Suppressor macrophage (primary cell): ENCODE measurements at places on chromosomes 2 and 18.
A peak's percentile ranks its signal among the peaks of the same experiment; 100 is the strongest.

DNA sequence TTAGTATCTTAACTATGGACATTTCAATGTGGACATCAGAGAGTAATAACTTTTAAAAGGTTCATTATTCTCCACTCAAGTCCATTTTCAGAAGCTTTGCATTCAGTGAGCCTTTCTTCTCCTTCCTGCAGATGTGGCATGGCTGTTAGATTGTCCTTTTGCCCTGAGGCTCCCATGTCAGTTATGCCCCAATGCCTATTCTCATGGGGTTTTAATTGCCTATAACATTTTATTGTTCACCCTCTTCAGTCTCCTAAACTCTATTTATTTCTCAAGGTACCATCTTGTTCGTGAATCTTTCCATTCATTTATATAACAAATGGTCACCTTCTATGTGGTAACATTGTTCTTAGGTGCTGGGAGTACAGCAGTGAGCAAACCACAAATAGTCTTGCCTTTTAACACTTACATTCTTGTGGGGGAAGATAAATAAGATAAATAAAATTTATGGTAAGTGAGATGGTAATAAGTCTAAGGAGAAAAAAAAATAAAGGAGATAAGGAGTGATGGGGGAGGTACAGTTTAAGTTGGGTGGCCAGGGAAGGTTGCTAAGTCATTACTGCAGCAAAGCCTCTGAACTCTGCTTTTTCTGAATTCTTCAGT, 277.9 kb upstream of the SIX3 start:
- no peak for DNase-seq

GRCh38 chr2:71612581-71613402, 159.4 kb downstream of the DYSF start:
- DNase-seq = no peak

DNA sequence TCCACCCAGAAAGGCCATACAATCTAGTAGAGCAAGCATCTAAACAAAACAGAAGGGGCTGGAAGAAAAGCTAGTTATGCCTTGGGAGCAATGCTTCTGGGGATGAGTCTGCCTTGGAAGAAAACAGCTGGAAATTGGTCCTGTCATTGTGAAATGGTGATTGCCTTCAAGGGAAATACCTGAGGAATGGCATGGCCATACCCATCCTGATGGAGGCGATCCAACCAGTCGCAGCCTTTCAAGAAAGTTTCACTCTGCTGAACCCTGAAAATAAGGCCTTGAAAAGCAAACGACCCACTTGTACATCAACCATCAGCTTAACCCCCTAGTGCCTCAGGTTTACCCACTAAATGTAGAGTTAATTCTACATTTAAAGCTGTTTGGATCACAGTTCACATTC, 72.6 kb upstream of the PID1 start:
- no peak for DNase-seq

DNA sequence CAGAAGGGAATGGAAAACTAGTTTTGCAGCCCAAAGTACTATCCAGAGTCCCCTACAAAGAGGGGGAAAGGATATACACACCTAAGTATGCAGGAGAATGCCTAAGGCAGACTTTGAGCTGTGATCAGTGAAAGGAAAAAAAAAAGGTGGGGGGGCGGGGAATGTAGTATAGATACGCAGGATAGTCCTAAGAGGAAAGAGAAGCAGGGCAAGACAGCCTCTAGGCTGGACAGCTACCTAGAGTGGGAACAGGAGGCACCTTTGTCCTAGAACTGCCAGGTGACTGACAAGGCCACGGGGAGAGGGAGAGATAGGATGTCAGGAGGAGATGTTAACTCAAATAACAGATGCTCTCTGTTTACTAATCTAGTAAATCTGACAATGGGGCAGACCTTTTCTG, 6.0 kb downstream of the REEP1 start:
- DNase-seq = no peak

DNA sequence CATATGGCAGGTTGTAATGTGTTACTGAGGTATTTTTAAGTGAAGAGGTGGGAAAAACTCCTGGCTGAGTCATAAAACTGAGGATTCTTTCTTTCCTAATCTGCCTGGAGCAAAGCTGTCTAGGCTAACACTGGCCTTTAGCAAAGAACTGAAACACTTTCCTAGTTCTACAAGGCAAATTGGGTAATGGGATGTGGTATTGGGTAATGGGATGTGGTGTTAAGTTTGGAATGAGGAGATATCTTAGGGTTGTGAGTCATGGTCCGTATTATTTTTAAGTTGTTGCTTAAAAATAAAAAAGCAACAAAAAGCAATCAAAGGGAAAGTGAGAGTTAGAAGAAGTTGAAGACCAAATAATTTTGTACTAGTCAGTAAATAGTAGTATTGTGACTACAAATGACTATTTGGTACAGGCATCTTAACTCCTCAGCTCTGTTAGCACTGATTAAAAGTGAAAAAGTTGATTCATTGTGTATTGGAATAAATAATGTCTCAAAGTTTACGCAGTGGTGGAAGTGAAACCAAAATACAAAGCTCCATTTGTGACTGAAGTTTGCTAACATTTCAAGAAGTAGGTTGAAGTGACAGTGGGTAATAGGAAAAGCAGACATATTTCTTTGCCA, 216.8 kb downstream of the CAMKMT start:
- peak; percentile 88 for DNase-seq

GRCh38 chr2:18299423-18300212, 260.8 kb downstream of the RDH14 start:
- DNase-seq = no peak

DNA sequence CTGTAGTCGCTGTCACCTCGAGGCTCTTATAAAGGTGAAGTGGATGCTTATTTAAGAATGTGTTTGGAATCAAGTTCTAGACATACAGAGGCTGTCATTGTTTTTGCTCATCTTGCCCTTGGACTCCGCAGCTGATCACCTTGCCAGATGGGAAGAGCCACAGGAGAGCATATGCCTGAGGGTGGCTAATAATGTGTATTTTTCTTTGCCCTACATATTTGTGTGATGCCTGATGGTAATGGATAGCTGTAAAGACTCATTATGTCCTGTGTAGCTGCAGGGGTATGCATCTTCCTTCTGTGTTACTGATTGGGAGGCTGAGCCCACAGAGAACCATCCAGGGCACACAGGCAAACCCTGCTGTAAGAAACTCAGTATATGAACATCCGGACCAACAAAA, 61.7 kb downstream of the PRKCE start:
- no peak for DNase-seq

DNA sequence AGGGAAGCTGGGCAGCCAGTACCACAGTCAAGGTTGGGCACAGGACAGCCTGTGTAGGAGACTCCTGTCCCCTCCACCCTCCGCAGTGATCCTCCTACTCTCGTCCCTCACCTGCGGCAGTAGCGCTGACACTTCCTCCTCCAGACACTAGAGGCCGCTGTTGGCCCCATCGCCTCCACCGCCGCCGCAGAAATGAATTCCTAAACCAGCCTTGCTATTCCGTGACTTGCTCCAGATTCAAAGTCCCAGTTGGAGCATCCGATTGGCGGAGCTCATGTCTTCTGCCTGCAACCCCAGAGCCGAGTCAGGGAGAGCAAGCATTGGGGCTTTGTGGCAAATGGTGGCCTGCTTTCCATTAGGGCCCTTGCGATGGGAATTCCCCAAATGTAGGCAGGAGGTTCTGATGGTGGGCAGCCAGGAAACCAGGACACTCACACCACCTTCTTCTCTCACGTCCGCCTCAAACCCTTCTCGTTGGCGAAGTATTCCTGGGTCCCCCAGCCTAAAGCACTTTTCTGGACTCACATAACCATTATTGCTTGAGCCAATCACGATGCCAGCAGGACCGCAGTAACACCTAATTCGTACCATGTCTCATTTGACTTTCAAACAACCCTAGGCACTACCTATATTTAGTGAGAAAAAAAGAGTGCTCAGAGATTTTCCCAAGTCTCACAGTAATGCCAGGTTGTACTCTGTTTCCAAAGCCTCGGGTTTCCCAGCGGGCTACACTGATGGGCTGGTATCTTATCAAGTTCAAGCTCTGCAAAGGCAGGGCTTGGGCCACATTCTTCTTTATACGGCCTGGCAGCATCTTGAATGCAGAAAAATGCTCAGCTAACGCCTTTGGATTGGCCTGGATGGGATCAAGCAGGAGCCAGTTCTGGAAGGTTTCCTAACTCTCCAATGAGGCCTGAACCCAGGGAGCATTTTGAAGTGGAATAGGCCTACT, 1.2 kb upstream of the DNAJB2 start:
- DNase-seq = peak; percentile 83

DNA sequence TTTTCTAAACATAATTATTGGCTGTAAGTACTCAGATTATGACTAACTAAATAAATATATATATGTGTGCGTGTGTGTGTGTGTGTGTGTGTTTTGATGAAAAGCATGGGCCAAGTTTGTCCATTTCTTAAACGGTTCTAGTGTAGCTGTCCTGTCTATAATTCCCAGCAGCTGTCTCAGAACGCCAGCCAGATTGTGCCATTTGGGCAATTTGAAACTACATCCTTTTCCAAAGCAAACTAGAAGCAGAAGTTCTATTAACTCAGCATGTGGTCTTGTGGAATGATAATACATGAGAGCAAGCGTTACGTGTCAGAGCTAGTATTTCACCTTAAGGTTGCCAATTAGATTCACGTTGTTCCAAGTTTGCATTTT, 1.7 kb downstream of the ARHGAP28 start:
- no peak for DNase-seq

DNA sequence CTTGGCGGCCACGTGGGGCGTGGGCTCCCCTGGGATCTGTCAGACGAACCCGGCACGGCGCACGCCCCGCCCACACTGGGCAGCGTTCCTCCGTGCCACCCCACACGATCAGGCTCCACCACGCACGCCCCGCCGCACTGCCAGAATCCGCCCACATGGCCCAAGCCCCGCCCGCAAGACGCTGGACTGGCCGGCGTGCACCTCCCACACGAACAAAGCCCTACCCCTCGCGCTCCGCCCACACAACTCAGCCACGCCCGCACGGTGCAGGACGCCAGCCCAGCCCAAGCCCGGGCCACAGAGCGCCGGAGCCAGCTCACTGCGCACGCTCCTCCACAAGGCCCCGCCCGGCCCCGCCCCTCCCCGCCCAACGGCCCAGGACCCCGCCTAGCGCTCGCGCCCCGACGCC, 555 bp downstream of the TMEM18 start:
- DNase-seq = peak; percentile 100

DNA sequence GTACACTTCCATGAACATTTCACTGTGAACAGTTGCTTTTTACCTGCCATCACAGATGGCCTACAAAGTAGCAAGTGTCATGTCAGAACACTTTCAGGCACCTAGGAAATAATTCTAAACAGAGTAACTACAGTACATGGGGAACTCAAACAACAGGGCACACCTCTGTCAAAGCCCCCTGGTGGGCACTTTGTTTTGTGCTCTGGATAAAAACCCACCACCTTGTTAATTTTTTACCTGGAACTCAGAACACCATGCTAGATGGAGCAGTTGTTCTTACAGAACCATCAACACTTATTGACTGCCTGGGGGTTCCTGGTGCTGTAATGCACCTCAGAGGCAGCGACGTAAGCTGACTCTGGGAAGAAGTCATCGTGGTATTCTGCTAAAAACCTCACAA, 2.3 kb downstream of the MSL3B start:
- no peak for DNase-seq

GRCh38 chr2:212745359-212745758, 206.8 kb upstream of the ERBB4 start:
- DNase-seq = no peak

- no peak for DNase-seq
These were observed 633.1 kb upstream of the SETBP1 start for GRCh38 chr18:44047585-44047984.

DNA sequence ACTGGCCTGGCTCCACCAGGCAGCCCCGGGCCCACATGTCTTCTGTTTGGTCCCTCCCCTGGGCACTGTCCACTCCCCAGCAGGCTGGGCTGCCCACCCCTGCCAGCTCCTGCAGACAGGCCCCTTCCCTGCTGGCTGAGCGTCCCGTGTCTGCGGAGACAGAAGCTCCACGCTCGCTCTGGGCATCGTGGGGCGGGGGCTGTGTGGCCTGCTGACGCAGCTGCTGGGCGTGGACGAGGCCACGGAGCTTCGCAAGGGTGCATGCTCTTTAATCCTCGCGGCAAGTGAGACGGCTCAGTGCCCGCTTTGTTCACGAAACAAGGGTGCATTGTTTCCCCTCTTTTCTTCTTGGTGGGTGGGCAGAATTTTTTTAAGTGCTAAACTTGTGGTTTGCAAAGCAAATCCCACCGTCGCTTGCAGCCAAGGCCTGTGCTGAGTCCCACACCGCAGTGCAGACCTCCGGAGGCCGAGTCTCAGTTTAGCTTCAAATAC, 132.8 kb upstream of the CTDP1 start:
- DNase-seq = no peak

- no peak for DNase-seq
These were observed 1.0 kb upstream of the MAP4K4 start for GRCh38 chr2:101696272-101697123.

GRCh38 chr2:217902379-217903141, 100.2 kb downstream of the TNS1 start:
- DNase-seq = peak; percentile 92

GRCh38 chr2:113263546-113263945, 15.2 kb downstream of the PAX8 start:
- DNase-seq = no peak

DNA sequence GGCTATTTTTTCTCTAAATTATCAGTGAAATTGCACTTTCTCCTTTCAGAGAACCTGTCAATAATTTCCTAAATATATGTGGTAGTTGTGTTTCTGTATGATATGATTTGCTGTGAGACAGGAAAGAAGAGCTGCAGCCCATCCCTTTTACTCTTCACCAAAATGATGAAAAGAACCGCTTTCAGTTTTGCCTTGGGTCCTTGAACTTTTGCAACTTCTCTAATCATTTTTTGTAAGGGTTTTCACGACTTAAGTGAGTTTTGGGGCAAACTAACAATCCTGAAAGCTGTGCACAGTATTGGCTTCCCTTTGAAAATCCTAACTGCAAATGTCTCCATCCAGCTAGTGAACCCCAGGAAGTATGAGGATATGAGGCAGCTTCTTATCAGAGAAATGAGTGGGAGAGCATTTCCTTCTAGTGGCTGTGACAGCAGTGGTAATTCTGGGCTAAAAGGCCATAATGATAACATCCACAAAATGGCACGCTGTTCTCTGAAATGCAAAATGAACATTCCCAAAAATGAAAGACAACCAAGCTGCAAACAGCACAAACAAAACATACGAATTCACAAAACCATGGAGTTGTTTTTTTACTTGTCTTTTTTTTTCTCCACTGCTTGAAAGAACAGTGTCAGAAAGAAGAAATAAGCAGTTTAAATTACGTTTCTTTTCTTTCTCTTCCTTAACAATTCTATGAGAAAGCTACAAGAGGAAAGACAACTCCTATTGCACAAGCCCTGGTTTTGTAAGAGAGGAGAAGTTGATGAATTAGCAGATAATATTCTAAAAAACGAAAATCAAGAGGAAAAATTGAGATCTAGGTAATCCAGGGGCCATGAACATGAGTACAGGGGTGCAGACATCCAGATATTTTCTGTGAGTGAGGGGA, 1291.6 kb upstream of the ZEB2 start:
- DNase-seq = peak; percentile 43
